ENCODE measurements at places on chromosomes 7 and 10.

- no peak for DNase-seq
These were observed 280.0 kb downstream of the REEP3 start for GRCh38 chr10:63801166-63801565.

GRCh38 chr7:84568781-84569180, 374.2 kb upstream of the SEMA3A start:
- DNase-seq = no peak

DNA sequence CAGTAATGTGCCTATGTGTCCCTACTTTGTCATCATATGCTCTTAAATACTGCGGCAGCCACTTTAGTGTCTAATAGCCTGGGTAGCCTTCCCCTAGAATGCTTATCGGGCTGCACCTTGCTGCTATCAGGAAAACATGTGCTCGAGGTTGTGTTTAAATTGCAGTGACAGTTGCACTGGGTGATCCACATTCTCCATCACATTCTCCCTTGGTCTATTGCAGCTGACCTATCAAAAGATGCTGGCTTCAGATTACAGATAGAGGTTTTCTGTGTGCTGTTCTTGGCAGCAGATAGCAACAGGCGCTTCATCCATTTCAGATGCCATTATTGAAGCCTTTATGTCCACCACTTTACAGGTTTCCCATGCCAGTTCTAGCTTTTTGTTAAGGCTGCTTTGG, 130.1 kb upstream of the MDFIC start:
- DNase-seq = no peak

GRCh38 chr7:104857458-104858425, 156.3 kb upstream of the KMT2E start:
- no peak for DNase-seq

DNA sequence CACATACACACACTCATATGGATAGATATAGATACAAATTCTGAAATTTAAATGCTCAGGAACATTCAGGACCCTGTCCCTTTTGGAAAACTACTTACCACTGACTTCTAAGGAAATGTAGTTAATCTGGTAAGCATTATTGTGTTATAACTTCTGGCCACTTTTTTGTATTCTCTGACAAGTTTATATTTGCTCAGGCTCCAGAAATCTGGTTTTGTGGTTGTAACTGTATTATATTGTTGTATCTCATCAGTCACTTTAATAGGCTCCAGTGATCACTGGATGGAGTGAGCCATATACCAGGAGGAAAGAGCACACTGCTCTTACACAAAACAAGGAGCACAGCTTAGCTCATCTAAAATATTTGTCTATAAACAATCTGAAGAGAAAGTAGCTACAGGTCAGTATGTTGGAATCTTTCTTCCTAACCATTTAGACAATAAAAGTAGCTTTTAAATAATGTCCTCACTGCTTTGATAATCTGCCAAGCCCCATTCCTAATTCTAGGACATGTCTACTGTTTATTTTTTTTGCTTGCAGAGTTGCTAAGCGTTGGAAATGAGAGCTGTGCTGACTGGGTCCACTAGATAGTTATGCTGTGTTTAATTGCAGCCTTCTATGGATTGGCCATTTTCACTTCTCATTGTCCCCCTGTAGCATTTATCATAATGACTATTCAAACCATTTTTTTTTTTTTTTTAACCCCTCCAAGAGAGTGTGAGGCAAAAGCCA, 43.8 kb downstream of the SMNDC1 start:
- no peak for DNase-seq
